Stimulated activated CD4-positive, alpha-beta T cell treated with anti-CD3 and anti-CD28 coated beads, Interleukin-2, amount 100 ng/mL, for 48 hours (primary cell): ENCODE measurements at places on chromosomes 3 and 15.

GRCh38 chr15:90750186-90750585, 33.0 kb downstream of the BLM start:
- no peak for DNase-seq

DNA sequence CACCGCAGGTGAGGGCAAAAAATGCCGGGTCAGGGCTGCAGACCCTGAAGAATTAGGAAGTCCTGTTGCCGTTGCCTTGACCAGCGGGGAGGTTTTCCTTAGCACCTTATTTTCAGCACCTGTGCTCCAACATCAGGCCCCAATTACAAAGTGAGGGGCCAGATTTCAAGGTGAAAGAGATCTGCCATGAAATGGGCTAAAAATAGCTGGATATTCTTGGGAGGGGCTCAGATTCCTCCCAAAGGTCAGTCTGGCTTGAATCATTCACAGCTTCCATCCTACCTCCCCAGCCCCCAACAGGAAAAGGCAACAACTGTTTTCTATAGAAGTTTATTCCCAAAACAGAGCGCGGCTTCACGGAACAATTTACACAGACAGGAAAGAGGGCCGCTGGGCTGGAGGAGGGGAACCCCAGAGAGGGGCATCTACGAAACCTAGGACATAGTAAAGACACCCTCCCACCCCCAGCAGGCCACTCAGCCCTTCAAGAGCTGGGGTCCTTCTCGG, 941 bp upstream of the SLC26A6 start:
- no peak for DNase-seq

GRCh38 chr15:70024521-70024920, 73.2 kb downstream of the TLE3 start:
- no peak for DNase-seq

DNA sequence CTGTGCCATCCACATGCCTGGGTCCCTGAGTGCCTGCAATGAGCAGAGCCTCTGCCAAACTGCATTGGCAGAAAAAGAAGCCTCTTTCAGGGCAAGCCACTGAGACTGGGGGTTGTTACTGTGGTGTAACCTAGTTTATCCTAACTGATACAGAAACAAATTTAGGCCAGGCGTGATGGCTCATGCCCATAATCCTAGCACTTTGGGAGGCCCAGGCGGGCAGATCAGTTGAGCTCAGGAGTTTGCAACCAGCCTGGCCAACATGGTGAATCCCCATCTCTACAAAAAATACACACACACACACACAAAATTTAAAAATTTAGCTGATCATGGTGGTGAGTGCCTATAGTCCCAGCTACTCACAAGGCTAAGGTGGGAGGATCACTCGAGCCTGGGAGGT, 221.6 kb downstream of the TBC1D2B start:
- no peak for DNase-seq

- DNase-seq, result no peak
Measured at GRCh38 chr3:2783261-2783660, 326.9 kb downstream of the IL5RA start.

DNA sequence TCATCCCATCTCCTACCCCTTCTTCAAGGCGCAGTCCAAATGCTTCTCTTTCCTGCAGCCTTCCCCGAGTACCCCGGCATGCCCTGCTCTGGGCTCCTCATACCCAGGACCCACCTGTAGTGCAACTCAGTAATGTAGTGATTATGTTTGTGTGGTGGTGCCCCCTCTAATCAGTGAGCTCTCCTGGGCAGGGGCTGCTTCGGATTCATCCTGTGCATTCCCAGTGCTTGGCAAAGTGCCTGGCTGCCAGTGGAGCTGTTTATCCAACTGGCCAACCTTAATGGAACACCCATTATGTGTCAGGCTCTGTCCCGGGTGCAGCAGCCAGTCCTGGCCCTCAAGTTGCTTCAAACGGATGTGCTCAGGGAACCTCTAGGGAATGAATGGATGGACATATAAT, 174.4 kb upstream of the LINGO1 start:
- no peak for DNase-seq

DNA sequence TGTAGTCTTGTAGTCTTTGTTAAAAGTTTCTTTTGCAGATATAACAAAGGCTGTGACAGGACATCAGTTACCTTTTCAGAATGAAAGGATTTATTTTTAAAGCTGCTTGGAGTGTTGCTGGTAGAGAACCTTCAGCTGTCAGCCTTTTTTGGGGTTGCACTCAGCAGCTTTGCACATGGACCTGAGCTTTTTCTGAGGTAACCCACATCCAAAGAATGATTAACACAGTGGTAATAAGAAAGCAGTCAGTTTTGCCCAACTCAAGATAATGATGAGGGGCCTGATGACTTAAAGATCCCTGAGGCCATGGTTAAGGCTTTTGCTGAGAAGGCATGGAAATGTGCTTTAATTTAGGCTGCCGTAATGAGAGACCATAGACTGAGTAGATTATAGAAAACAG, 1042.7 kb downstream of the PLOD2 start:
- DNase-seq, result no peak

DNA sequence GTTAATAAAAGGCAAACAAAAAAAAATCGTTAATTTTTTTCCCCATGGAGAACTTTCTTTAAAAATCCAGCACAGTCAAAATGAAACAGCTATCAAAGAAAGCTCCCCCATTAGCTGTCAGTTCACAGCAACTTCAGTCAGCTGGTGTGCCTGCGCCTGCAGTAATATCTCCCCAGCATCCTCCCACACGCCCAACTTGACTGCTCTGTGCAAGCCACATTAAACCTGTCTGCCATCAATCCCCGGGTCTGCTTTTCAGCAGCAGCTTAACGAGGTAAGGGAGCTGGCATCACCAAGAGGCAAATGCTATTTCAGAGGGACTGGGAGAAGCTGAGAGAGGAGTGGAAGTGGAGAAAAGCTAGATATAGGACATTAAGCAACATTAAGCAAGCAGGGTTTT, 337.5 kb downstream of the GAP43 start:
- DNase-seq, result no peak

DNA sequence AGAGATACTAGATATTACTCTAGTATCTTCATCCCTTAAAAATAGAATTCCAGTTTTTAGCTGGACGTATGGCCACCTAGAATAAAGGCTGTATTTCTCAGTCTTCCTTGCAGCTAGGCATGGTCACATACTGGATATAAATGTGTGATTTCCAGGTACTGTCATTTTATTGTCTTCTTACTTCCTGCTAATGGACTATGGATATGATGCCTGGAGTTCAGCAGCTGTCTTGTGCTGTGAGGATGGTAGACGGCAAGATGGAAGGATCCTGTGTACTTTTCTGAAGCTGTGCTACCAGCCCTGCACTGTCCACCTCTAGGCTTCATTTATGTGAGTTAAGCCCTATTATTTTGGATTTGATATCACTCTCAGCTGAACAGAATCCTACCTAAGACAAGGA, 83.4 kb downstream of the EBLN2 start:
- no peak for DNase-seq

- no peak for DNase-seq
Measured at GRCh38 chr3:155989536-155989935, 119.1 kb downstream of the GMPS start.

DNA sequence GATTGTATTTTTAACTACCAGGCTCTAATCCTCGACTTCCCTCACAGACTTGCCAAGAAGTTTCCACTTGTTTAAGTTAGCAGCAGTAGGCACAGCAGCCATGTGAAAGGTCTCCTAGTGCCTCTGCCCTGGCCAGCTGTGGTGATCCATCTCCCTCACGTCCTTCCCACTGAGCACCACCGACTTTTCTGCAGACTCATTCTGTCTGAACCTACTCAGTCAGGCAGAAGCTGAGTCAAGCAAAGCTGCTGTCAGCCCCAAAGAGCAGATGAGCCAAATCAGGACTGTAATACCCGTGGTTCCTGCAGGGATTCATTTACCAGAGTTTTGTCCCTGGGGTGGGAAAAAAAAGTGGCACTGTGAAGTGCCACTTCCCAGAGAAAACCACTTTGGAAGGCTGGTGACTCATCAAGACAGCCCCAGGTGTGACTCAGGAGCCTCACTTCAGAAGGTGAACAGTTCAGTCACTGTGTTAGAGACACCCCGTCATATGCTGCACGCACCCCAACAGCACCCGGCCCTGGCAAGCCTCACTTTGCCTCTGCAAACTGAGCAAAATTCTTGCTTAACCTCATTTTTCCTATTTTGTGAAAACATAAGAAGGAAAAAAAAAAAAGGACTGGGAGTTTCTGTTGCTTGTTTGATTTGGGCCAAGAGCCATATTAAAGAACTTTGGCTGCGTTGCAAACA, 76.0 kb downstream of the WWTR1 start:
- no peak for DNase-seq

GRCh38 chr3:118165413-118165812, 869.2 kb downstream of the IGSF11 start:
- DNase-seq, result no peak

GRCh38 chr3:22288756-22289155, 537.7 kb upstream of the ZNF385D start:
- DNase-seq, result no peak

- DNase-seq, result no peak
Measured at GRCh38 chr3:66609660-66610561, 109.1 kb upstream of the LRIG1 start.

DNA sequence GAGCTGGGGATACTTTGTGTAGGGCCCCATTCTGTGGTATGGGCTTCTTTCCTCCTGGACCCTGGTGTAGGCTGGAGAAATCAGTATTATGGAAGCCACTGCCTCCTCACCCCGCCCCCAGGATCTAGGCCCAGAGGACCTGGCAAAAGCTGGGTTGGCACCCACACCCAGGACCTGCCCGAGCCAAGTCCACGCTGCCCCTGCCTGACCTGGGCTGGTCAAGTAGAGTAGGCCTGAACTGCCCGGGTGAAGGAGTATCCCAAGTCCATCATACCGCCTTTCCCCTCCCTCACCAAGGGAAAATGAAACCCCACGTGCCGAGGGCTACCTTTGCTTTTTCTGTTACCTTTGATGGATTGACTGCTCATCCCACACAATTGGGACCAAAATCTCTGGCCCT, 37.7 kb upstream of the TRAK1 start:
- DNase-seq, result no peak

- no peak for DNase-seq
Measured at GRCh38 chr15:52481915-52482314, 46.8 kb downstream of the MYO5A start.

DNA sequence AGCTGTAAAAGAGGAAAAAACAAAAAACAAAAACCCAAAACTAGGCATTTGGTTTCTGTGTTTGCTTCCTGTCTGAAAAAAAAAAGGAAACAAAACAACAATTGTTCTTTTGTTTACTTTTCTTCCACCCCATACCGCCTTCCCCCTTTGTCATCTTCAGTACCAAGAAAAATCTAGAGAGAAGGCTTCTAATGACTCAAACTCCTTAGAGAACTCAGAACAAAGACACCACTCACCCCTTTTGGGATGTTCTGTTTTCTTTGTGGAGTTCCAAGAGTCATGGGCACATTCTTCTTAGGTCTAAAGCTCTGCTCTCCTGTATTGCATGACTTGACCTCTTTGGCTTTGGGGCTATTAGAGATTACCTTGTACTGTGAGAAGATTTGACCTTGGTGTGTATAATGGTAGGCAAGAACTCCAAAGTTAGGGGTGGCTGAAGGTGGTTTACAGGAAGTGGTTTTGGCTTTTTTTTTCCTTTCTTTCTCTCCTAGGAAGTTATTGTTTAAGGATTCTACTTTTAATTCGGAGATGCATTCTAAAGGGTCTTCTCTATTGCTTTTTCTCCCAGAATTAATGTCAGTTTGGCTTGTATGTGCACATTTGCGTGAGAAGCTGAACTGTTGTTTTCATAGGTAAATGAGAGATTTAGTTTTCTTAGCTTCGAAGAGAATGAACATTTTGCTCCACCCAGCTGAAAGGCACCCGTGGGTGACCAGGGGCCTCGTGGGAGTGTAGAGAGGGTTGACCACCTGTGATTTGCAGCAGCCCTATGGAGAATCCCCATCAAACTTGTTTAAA, 39.5 kb upstream of the ZBTB20 start:
- DNase-seq, result no peak

GRCh38 chr3:52872245-52872644, 25.1 kb downstream of the STIMATE start:
- no peak for DNase-seq

DNA sequence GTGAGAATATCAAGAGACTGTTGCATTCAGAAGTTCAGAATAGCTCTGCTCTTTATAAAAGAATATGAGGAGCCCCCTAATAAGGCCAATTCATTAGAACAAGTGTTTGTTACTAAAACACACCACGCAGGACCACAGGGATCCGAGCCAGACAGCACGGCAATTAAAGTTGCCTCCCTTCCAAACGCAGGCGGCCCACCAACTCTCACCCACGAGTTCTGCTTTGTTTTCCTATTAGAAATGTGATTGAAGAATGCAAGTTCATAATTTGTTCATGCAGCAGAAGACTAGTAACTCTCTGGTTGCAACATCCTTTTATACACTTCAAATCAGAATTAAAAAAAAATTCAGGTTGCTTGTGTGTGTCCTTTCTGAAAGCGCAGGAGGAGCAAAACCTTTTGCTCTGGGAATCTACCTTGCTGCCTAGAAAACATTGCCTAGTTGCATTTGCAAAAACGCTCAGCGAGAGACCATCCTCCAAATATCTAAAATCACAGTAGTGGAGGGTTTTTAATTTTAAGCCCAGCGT, 1044.1 kb upstream of the NR2F2 start:
- DNase-seq, result no peak

- DNase-seq, result no peak
Measured at GRCh38 chr3:46615050-46615775, 2.9 kb downstream of the FAM240A start.

- no peak for DNase-seq
Measured at GRCh38 chr3:159858650-159859049, 130.0 kb upstream of the IL12A start.

DNA sequence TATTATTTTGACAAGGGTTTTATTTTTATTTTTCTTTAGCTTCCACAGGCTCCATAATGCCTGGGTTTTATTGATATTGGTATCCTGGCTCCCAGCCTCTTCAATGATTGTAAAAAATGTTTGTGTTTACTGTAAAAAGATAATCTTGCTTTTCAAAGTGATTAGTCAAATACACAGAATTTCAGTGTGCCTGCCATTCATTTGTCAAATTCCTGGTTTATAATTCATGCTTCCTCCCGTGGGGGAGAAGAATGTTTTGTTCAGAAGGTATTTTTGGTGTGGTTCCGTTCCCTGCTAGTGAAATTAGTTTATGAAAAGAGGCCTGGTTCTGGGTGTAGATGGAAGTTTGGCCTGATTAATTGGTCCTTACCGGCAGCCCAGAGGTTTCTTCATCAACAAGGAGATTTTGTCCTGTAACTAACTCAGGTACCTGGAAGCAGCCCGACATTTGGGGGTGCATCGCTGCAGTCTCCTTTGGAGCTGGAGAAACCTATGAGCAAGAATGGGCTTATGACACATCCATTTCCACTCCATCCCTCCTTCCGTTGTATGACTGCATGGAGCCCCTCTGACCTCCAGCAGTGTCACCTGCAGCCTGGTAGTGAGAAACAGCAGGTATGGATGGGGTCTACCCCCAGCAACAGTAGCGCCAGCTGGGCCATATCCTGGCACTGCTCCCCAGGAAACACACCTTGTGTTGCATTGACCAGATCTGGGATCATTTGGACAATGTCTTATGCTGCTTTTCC, 101.5 kb downstream of the PGPEP1L start:
- no peak for DNase-seq

- DNase-seq, result no peak
Measured at GRCh38 chr3:62622553-62623174, 249.3 kb upstream of the FEZF2 start.

- DNase-seq, result no peak
Measured at GRCh38 chr3:39088889-39089288, 18.5 kb downstream of the GORASP1 start.

GRCh38 chr3:22366781-22367180, 615.8 kb upstream of the ZNF385D start:
- DNase-seq, result no peak

- DNase-seq, result no peak
Measured at GRCh38 chr3:102141096-102141927, 292.0 kb downstream of the NFKBIZ start.
